NCI-H2081 (cell line): ENCODE measurements at places on chromosomes 12 and 14.

DNA sequence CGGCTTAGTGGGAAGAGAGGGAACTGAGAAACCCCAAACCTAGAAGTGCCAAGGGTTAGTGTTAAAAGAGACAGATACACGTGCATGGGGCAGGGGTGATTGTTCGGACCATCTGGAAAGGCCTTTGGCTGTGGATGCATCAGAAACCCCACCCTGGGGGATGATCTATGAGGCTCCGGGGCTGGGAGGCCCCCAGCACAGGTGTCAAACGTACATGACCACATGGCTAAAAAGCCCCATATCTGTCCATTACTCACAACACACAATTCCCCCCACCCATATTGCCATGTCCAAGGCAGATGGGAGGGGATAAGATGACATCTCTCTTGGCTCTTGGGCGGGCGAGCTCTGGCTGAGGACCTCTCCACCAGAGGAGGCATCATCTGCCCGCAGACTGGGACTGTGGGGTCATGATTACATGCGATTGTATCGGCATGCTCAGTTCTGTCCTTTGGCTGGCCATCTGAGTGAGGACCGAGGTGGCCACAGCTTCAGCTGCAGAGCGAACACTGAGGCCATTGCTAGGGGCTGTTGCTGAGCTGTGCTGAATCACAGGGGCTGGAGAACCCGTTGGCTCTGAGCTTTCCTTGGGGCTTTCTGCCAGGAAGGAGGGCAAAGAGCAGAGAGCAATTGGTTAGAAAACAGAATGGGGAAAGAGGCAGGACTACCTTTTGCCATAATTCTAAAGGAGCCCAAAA lies 9.6 kb upstream of the NPFF start:
- DNase-seq, result no peak

- DNase-seq, result no peak
These were observed 6.1 kb downstream of the CAMKK2 start for GRCh38 chr12:121290410-121290809.

DNA sequence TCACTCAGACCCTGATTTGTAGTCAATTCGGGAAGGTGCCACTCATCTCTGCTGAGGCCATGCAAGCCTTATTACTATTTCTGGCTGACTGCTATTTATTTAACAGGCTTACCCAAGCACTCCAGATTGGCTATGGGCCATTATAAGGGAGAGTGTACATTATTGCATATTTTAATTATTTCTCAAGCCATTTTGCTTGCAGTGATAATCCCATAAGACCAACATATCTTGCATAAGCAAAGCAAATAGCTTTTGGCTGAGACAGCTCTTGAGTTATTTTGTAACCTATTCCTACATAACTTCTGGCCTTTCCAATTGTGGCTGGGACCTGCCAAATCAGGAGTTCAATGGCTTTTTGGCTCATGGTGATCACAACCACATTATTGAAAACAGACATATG lies 509.6 kb upstream of the USP15 start:
- no peak for DNase-seq

DNA sequence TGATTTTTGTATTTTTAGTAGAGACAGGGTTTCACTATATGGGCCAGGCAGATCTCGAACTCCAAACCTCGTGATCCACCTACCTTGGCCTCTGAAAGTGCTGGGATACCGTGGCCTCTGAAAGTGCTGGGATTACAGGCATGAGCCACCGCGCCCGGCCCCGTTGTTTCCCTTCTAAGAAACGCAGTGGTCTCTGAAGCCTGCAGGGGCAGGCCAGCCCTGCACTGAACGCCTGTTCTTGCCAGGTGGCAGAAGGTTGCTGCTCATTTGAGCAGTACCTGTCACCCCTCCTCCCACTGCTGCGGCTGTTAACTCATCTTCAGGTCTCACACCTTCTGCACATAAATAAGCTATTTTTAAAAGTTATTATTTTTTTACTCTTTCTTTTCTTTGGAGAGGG lies 24.3 kb downstream of the GPRC5A start:
- DNase-seq, result no peak

- DNase-seq, result peak; percentile 27
These were observed 170.6 kb downstream of the OTOGL start for GRCh38 chr12:80269803-80270552.

DNA sequence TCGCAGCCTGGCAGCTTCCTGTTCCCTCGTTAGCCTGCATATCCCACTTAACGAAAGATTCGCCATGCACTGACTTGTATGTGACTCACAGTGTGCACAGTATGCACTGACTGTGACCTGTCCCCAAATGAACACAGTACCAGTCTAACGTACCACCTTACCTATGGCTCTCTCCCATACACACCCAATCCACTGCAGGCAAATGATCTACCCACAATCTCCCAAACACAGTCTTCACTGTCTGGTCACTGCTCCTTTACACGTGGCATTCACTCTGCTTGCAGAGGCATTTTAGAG lies 163.5 kb upstream of the EEA1 start:
- DNase-seq, result no peak

GRCh38 chr14:101708853-101709532 lies 52.5 kb upstream of the PPP2R5C start:
- no peak for DNase-seq

DNA sequence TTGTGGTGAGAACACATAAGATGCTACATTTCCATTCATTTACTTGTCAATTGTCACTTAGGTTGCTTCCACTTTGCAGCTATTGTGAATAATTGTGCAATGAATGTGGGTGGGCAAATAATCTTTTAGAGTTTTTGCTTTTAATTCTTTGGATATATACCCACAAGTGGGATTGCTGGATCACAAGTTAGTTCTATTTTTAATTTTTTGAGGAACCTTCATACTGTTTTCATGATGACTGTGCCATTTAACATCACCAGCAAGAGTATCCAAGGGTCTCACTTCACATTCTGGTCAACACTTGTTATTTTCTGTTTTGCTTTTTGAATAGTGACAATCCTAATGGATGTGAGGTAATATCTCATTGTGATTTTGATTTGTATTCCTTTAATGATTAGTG lies 10.5 kb downstream of the CLEC6A start:
- no peak for DNase-seq

- no peak for DNase-seq
These were observed 15.8 kb upstream of the VPS33A start for GRCh38 chr12:122282061-122282460.

- no peak for DNase-seq
These were observed 479.2 kb downstream of the RPS29 start for GRCh38 chr14:49106741-49107667.

GRCh38 chr12:128009108-128009507 lies 257.9 kb upstream of the TMEM132C start:
- no peak for DNase-seq

GRCh38 chr12:59733200-59733599 lies 137.4 kb downstream of the SLC16A7 start:
- no peak for DNase-seq

GRCh38 chr12:58640314-58640713 lies 280.0 kb downstream of the LRIG3 start:
- no peak for DNase-seq

GRCh38 chr12:45669093-45669492 lies 60.4 kb upstream of the ARID2 start:
- DNase-seq, result no peak

- DNase-seq, result no peak
These were observed 49.4 kb downstream of the MOK start for GRCh38 chr14:102255401-102256190.

- no peak for DNase-seq
These were observed 114.8 kb downstream of the SNAPC1 start for GRCh38 chr14:61877035-61877390.

GRCh38 chr14:65336191-65336591 lies 76.3 kb upstream of the FUT8 start:
- no peak for DNase-seq

GRCh38 chr12:106300761-106301160 lies 1.8 kb upstream of the TCP11L2 start:
- DNase-seq, result no peak

- no peak for DNase-seq
These were observed 306.6 kb upstream of the ATP2B1 start for GRCh38 chr12:90015228-90015627.

DNA sequence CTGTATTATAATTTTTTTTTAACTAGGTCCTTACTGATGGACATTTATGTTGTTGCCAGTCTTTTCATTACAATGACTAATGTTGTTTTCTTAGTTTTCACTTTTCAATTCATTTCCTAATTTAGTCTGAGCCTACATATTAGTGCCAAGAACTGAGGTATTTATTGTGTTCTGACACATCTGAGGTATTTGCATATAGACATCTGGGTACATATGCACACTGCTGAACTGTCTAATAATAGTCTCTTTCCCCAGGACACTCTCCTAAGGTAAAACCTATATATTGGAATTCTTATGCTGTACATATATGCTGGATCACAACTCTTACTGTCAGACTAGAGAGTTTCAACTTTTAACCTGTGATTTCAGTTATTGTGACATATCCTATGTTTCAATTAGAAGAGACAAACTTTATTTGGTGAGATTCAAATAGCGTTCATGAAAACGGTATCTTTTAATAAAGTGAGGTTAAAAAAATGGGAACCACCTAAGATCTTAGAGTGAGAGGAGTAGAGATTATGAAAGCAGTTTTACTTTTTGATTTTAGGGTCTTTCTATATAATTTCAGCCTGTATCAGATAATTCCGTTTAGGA lies 263.2 kb downstream of the RAD51B start:
- no peak for DNase-seq

DNA sequence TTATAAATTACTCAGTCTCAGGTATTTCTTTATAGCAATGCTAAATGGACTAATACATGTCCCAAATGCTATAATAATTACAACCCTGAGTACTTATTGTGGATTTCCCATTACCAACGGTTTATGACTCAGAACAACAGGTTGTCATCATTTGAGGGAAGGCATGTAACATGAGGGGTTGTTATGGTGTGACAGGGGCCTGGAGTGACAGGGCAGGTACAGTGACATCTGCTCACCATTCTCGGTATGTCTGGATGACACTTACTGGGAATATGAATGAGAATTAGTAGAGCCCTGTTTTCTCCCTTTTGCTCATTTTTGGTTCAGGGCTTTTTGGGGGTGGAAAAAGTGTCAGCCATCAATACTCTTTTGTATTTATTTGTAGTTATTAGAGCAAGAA lies 36.2 kb upstream of the FERMT2 start:
- DNase-seq, result no peak

- DNase-seq, result no peak
These were observed 201.9 kb downstream of the FOXN3 start for GRCh38 chr14:89215114-89215513.

DNA sequence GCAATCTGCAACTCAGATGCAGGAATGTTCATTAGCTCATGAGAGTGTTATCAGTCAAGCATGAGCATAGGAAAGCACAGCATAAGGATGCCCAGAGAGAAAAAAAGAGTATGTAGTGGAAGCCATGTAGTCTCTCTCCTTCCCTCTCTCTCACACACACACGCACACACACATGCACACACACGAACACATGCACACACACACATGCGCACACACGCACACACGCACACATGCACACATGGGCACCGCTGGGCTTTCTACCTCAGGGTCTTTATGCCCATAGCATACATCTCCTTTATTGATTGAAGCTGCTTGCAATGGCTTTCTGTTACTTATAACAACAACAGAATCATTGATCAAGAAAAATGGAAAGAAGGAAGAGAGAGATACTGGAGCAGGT lies 240.9 kb downstream of the ETNK1 start:
- no peak for DNase-seq

DNA sequence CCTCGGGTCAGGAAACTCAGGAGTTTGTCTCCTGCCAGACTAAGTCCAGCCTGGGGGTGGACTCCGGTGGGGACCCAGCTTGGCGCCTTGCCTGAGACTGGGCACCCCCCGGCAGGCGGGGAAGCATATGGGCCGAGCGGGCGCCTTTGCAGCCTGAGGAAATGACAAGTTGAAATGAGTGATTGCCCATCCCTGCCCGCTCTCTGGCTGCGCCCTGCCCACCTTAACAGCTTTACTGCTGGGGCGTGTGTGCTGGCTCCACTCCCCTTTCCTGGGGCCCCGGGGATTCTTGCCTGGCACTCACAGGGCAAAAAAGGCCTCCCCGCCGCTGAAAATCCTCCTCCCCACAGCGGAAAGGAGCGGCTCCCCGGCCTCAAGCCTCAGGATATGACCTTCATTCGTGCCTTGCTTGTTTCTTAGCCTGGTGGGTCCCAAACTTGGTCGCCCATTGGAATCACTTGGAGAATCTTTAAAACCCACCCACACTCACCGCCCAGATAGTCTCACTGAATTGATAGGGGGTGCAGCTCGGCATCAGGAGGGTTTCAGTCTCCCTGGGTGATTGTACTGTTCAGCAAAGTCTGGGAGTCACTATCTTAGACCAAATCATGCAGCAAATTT lies 1.5 kb downstream of the RFLNA start:
- DNase-seq, result no peak

DNA sequence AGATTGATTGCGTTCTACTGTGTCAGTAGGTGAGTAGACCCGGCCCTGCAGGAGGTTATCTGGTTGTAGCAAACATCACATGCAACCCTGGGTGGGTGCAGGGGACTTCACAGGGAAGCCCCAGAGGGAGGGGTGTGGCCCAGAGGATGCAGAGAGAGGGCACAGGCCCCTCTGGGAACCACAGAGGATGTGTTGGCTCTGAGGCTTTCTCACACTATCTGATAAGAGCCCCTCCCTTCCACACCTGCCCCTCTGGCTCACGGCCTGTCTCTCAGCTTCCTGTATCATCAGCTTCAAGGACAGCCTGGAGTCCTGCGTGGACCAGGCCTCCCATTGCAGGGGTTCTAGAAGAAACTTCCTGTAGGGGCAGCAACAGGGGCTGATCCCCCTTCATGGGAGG lies 101.9 kb downstream of the RIN3 start:
- DNase-seq, result no peak

GRCh38 chr12:111764120-111764821 lies 2.5 kb upstream of the ALDH2 start:
- no peak for DNase-seq

DNA sequence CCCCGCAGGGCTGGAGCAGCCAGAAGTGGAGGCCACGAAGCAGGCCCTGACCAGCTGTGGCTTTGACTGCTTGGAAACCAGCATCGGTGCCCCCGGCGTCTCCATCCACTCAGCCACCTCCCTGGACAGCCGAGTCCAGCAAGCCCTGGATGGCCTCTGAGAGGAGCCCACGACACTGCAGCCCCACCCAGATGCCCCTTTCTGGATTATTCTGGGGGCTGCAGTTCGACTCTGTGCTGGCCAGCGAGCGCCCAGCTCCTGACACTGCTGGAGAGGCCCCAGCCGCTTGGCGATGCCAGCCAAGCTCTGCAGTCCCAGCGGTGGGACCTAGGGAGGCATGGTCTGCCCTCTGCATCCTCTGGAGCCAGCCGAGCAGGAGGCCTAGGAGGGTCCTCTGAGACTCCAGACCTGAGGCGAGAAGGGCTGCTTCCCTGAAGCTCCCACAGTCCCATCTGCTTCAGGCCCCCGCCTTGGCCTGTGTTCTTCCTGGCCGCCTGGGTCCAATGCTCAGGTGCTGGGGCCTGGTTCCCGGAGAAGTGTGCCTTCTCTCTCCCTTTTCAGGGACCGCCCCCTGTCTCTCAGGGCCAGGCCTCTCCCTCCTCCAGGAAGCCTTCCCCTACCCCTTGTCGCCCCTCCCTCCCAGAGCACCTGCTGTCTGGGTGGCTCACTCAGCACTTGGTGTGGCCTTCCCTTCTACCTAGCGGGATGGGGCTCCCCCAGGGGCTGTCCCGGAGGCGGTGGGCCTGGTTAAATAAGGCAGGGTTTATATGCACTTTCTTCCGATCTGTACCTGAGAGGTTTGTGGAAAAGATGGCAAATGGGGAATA lies 23.0 kb downstream of the MVK start:
- DNase-seq, result no peak

- peak; percentile 3 for DNase-seq
These were observed 22.1 kb downstream of the RAB35 start for GRCh38 chr12:120094485-120094884.

- no peak for DNase-seq
These were observed 3.3 kb downstream of the CD63 start for GRCh38 chr12:55725556-55725955.
